ENCODE measurements at places on chromosomes 16 and 17.

GRCh38 chr16:10077861-10078260 is 104.4 kb downstream of the GRIN2A start:
- DNase-seq = no peak

DNA sequence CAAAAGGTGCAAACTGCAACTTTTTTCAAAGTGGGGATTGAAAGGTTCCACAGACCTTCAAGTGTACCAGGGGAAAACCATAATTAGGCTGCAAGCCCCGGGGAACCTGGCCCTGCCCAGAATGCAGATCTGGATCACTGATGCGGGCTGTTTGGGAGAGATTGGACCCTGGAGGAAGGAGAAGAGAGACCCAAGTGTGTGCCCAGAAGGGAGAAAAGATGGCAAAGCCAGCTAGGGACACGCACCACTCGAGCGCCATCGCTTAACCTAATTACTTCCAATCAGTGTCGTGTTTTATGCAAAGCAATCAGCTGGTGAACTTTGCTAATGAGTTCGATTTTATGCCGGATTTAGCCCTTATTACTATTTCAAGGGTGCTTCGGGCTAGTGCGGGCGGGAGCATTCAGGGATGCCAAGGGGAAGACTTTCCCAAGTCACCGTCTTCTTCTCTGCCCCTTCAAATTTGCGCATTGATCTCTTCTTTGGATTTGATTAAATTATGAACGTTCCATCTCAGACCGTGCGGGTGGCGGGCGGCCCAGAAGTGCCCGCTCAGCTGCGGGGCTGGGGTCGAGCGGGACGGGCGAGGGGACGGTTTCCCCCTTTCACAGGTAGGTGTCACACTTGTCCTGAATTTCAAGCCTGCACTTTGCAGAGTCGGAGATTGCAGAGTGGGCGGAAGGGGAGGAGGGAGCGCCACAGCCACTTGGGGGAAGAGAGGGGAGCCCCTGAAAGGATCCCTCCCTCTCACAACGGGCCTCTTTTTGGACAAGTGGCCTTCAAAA is 4.0 kb downstream of the IRX5 start:
- no peak for DNase-seq

- DNase-seq = no peak
These were observed 7.7 kb downstream of the ZNF207 start for GRCh38 chr17:32357615-32358014.

DNA sequence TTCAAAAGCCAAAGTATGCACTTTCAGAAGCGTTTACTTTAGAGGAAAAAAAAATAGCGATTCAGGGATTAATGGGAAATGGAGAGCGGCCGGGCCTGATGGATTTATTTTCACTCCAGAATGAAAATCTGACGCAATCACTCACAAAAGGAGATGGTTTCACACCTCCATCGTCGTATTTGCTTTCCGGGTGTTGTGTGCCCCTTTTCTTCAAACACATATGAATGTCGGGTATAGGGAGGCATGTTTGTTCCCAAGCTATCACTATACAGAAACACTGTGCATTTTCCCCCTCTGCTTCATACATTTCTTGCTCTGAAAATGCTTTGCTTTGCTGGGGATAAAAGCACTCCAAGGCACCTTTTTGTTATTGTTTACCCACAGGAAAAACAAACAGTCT is 562.2 kb upstream of the ZFHX3 start:
- no peak for DNase-seq

DNA sequence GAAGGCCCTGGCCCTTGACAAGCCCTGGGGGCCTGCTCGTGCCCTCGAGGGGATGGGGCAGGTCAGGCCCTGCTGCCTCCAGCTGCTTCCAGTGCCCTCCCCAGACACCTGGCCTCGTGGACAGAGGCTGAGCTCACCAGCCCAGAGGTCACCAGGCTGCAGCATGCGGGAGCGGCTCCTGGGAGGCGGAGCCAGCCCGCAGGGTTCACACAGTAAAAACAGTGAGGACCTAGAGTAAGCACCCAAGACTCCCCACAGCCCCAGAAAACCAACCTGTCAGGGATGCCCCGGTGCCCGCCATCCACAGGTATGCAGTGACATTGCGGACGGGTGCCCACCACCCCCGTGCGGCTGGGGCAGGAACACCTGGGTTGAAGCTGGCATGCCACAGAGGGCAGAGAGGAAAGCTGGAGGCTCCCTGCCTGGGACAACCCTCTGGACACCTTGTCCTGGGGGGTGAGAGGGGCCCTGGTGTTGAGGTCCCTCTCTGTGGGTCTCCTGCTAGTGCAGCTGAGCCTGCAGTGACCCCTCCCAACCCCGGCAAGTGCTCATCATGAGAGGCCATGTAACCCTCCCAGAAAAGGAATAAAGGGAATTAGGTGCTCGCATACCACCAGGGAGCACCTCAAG is 62.1 kb downstream of the LMF1 start:
- no peak for DNase-seq

DNA sequence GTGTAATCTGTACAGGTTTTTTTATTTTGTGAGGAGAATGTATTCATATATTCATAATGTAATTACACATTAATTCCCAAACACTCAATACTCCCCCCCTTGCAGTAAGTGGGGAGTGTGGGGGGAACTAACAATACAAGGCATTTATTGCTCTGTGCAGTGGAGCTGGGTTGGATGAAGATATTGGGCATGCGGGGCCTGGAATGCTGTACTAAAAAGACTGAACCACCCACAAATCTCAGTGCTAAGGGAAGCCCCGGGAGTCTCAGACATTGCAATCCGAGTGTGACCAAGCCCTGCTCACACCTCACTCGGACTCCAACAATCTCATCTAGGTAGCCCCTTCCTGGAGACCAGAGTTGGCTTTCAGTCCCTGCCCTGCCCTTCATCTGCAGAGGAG is 6.0 kb downstream of the PLLP start:
- no peak for DNase-seq

Data from activated T-helper 1 cell treated with Interleukin-2 at 50 U/mL for 16 hours (primary cell).